Osteoblast (primary cell): ENCODE measurements at places on chromosomes 2 and 18. TPM values are rescaled to one million over a fixed set of nuclear protein-coding genes. Genes with fewer than 3 reads are reported as not detected.
A peak's percentile ranks its signal among the peaks of the same experiment; 100 is the strongest.

Gene C2orf78
- not detected in 2 replicates for total RNA-seq

DNA sequence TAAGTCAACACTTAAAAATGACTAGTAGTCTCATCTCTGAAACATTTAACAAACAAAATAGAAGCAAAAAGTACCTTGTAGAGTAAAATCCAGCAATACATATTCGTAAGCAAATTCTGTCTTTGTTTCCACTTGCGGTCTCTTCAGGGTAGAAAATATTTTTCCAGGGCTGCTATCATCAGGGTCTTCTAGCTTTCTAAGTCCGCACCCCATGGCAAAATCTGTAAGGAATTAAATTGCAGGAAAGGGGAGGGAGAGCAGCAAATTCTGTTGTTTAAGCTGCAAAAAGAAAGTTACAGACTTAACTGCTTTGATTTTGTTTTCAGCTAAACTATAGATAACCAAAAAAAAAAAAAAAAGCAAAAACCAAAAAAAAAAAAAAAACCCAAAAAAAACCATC is at the start of gene RFTN2:
Gene RFTN2, minus strand, starts transcription at position 342 of the 400 bp plus-strand sequence. Its CDS starts 129 bp downstream, at position 213.
- DNase-seq = no peak

GRCh38 chr2:218679119-218679518 is 7.2 kb downstream of the STK36 start:
- no peak for DNase-seq

Gene PSME4
- total RNA-seq = 58.0 and 61.9 TPM in 2 replicates

Gene GPR148
- total RNA-seq = not detected in 2 replicates

DNA sequence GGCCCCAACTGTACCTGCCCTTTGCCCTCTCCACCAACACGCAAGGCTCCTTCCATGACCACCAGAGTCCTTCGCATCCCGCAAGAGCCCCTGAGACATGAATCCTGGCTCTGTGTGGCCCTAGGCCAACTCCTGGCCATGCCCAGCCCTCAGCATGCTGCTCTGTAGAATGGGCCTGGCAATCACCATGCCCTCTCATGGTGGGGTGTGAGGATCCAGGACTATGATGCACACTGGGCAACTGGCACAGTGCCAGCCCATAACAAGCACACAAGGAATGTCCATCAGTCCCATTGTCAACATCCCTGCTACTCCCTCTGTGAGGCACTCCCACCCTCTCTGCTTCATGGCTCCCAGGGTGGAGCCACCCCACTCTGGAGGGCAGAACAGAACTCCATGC is 44.7 kb downstream of the FER1L5 start:
- peak; percentile 84 for DNase-seq

- DNase-seq = peak; percentile 84
These were observed 751 bp upstream of the DNAJC10 start for GRCh38 chr2:182715121-182715891.
